Hematopoietic multipotent progenitor cell treated with erythropoietin and hydrocortisone succinate and interleukin-3 and kit ligand, for 4 days (in vitro differentiated cells): ENCODE measurements at places on chromosomes 7 and 10.
A peak's percentile ranks its signal among the peaks of the same experiment; 100 is the strongest.

GRCh38 chr7:84264396-84264795, 69.8 kb upstream of the SEMA3A start:
- DNase-seq = no peak

DNA sequence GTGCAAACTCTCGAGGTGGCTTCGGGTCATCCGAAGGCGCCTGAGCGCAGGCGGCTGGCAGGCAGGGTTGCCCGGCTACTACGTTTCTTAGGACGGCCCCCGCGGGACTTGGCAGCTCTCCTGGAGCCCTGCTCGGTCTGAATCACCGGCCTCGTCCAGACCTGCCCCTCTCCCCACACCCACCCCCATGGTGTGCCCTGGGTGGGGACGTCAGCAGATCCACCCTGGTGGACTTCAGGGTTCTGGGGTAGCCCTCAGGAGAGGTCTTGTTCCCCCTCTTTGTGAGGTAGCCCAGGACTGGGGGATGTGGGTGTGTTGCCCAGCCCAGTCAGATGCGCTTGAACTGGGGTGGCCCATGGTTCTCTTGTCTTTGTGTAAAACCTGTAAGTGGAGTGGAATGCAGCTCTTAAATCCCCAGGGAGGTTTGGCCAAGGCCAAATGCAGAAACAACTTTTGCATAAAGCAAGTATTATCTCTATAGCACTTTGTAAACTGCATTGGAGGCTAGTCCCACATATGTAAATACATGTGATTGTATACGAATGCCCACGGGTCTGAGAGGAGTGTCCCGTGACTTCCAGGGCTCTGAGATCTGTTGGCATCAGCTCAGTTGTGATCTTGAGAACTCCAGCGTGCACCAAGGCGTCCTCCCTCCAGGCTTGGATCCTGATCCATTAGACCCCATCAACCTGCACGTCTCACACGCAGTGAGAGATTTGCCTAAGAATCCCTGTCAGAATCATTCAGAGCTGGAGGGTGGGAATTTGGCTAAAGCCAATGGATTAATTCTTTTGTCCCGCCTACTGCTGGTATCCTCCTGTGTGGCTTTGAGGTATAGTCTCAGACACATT, 1.8 kb downstream of the PFKFB3 start:
- no peak for DNase-seq

DNA sequence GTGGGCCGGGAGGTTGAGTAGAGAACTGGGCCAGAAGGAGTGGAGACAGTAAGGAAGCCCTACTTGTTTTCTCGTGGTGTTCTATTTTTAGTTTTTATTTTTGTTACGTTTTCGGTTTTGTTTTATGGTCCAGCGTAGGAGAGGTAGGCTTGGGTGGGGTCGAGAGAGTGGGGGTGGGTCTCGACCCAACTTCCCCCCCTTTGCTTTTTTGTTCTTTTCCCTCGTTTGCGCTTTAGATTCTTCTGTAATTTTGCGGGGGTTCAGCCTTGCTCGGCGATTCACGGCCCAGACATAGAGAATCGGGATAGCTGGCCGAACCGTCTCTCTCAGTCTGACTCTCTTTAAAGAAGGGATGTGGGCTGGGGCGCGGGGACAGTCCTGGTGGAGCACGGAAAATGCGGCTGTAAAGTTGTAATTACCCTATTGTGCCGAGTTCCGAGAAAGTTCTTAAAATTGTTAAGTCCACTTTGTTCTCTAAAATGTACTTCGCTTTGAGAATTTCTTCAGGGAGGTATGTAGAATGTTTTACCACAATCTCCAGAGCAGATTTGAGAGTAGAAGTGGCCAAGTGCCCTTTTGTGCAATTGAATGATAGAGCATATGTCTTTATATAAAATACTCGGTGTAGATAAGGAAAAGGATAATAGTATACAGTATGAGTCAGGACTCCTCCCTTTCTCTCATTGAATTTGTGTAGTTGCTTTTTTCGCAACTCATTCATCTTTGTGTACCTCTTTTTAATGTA, 816 bp downstream of the DMTF1 start:
- DNase-seq = peak; percentile 73

DNA sequence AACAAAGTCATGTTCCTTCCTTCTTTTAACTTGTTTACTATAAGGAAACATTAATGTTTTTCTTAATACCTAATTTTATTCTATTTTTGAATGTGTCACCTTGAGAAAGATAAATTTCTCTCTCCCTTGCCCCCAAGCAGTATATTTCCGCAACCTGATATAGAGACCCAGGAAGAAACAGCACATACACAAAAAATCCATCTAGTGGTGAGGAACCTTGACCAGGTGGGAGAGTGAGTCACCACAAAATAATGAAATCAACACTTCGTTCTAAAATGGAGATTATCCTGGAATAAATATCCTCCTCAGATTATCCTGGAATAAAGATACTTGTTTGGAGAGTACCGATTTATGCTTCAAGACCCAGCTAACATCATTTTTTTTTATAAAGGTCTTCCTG, 232.9 kb upstream of the PTN start:
- DNase-seq = no peak

- DNase-seq = no peak
Measured at GRCh38 chr7:155665957-155666287, 21.5 kb downstream of the RBM33 start.

- DNase-seq = no peak
Measured at GRCh38 chr10:77494327-77494726, 143.3 kb downstream of the KCNMA1 start.

DNA sequence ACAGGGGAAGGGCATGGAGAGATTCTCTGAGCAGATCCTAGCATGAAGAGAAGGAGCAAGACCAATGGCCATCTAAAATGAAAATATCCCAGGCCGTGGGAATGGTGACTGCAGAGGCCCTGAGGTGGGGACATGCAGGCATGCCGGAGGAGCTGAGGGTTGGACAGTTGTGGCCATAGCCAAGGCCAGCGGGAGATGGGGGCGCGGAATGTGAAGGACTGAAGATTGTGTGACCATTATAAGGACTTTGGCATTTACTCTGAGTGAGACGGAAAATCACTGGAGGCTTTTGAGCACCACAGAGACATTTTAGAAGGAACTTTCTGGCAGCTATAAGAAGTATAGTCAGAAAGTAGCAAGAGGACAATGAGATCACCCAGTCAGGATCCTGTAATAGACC, 341.1 kb downstream of the SFMBT2 start:
- no peak for DNase-seq

- no peak for DNase-seq
Measured at GRCh38 chr7:98459529-98459928, 58.6 kb upstream of the BAIAP2L1 start.

- DNase-seq = no peak
Measured at GRCh38 chr7:134785842-134786241, 6.4 kb downstream of the CALD1 start.

DNA sequence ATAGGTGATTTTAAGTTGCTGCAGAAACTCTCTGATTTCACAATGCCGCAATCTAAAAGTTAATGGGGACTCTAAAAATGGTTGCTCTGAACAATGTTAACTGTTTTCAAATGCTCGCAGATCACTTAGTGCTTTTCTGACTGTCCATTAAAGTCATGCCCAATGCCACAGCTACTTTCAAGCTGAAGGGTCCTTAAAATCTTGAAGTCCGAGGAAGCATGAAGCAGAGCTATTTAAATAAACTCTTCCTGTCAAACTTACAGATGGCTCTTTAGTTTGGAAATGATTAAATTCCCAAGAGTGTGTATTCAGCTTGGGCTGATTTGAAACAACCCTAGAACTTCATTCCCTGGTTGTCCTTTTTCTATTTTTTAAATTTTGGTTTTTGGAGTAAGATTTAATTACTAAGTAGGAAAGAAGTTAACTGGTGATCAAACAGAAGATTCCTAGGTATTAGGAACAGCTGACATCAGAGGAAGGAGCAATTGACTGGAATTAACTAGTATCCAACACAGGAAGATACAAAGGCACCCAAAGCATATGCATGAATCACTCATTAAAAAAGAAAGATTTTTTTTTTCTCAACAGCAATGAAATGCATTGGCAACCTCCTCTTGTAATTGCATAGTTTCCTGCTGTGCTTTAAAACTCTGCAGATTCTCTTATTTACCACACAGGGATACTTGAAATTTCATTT, 105.1 kb downstream of the NRP1 start:
- DNase-seq = no peak

DNA sequence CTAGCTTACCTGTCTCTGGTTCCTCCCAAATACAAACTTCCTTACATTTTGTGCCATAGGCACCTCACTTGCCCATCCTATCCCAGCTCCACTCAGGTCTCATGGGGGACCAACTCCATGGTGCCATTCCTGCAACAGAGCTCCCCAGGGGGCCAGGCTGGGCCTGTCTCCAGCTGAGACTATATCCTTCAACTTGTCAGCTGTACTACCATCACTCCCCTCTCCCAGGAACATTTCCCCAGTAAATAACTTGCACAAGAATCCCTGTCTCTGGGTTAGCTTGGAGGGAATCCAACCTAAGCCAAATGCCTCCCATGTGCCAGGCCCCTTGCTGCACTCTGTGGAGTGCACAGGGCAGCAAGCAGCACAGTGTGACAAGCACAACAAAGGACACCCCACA, 33.2 kb downstream of the FRMPD2 start:
- no peak for DNase-seq

- DNase-seq = no peak
Measured at GRCh38 chr10:13699216-13699615, 112.5 kb downstream of the PRPF18 start.

GRCh38 chr7:37666026-37666799, 17.4 kb upstream of the GPR141 start:
- DNase-seq = peak; percentile 50

- peak; percentile 87 for DNase-seq
Measured at GRCh38 chr10:74156919-74157289, 5.9 kb downstream of the ADK start.

- peak; percentile 61 for DNase-seq
Measured at GRCh38 chr7:144830024-144830785, 5.6 kb downstream of the TPK1 start.

DNA sequence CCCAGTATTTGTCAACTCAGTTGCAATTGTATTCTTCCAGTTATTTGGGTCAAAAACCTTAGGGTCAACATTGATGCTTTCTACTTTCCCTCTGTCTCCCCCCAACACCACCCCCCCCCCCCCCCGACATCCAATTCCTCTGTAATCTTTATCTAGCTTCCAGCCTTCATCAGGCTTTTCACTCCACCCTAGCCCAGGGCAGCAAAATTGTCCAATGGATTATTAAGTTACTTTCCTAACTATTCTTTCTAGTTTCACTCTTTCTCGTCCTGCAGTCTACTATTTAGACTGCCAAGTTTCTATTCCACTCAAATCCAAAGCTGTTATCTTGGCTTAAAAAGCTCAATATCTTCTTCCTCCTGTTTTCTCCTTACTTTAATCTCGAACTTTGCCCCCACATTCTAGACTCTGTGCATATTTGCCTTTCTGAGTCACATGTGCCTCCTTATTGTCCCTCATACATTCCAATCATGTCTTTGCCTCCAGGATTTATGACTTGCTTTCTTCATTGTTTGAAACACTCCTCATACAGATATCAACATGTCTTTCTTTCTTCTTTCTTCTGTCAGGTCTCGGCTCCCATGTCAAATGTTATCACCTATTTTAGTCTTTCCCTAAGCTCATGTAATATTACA, 196.6 kb upstream of the TMEM196 start:
- no peak for DNase-seq

GRCh38 chr10:88528806-88529570, 54.1 kb downstream of the RNLS start:
- no peak for DNase-seq

- peak; percentile 43 for DNase-seq
Measured at GRCh38 chr7:43753271-43753810, 5.1 kb upstream of the BLVRA start.

DNA sequence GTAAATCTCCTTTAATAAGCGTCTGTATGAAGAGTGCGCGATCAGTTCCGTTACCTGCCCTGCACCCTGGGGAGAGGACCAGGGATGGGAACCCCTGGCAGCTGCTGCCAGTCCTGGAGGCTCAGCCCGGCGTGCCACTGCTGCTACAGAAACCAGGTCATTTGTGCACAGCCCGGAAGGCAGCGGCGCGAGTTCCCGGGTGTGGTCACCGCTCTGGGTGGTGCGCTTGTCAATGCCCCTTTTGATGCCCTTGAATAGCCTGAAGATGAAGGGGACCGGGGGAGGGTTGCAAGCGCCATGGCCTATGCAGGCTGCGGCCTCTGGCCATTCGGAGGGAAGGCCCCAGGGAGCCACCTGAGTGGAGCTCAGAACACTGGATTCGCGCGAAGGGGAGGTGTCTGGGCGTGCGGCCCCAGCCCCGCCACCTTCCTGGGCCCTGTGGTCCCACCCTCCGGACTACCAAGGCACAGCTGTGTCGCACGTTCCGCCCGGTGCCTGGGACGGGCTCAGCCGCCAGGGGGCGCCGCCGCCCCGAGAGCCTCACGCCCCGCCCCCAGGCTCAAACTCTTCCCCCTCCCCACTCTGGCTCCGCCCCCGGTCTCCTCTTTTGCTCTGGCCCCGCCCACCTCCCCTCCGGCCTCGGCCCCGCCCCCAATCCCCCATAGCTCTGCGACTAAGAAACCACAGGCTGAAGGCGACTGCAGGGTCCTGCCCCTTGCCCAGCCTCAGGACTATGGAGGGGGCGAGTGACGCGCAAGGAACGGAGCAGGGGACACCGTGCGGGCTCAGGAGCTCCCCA, 16.5 kb downstream of the AP5Z1 start:
- peak; percentile 93 for DNase-seq

DNA sequence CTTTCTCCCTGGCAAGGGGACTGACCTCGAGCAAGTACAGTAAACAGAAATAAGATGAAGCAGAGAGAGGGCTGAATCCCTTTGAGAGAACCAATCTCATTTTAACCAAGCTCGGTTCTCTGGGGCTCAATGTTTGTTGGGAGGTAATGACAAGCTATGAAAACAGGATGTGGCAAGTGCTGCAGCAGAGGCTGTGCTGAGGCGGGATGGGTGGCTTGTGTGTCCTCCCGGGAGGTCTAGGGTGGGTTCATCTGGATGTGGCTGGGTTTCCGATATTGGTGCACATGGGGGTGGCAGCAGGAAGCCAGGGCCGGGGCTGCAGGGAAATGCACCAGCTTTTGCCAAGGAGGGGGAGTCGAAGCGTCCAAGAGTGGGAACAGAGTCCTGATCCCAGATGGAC, 84.5 kb downstream of the AOAH start:
- peak; percentile 83 for DNase-seq

DNA sequence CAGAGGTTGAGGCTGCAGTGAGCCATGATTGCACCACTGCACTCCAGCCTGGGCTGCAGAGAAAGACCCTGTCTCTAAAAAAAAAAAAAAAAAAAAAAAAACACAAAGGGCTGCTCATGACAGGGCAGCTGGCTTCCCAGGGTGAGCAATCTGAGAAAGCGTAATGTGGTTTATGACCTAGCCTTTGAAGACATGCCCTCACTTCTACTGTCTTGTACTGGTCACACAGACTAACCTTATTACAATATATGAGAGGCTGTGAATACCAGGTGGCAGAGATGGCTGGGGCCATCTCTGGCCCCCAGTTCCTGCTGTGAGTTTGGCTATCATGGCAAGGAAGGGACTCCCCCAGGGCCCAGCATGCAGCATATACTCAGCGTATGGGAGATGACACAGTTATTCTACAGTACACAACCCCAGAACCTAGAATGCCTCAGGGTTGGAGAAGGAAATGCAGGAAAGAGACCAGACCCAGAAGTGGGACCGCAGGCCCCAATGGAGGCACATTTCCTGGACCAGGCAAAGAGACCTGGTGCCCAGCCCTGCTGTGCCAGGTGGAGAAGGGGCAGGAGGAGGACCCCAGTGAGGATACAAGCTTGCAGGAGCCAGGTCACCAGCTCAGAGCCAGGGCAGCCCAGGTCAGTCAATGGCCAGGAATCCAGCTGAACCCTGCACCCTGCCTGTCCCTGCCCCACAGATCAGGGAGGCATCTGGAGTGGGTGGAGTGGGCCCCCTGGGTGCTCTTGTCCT, 26.3 kb downstream of the NPTX2 start:
- DNase-seq = no peak
